ENCODE measurements at places on chromosomes 2 and 18.

GRCh38 chr2:16852651-16853050, 187.0 kb upstream of the CYRIA start:
- DNase-seq = no peak

- no peak for DNase-seq
Measured at GRCh38 chr18:12092398-12093229, 1.0 kb upstream of the ANKRD62 start.

- no peak for DNase-seq
Measured at GRCh38 chr18:79422022-79422782, 26.5 kb downstream of the NFATC1 start.

DNA sequence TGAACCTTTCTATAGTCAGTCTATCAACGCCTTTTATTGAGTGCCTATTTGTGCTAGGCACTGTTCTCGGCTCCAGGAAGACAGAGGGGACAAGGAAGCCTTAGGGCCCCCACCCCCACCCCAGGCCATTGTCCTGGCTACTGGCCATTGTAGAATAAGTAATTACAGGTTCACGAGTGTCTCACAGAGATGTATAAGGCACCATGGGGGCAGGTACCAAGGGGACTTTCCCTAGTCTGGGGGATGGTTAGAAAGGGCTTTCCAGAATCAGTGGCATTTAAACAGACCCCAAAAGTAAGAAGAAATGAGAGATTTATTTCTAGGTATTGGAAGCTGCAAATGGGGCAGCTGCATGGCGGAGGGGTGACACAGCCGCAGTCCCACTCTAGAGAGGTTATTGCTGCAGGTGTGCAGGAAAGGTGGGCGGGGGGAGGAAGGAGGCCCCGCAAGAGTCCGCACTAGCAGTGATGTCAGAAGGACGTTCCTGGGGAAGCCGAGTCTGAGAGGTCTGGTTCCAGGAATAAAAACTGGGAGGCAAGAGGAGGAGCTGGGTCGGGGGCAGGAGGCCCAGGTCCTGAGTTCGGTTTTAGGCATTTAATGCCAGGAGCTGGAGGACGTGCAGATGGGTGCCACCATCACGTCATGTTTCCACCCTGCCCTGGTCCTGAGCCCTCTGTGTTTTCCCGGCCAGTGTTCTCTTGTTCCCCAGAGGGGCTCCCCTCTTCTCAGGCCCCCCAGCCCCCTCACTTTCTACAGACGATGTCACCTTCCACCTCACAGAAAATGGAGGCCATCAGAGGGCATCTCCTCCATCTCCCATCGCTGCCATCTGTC, 30.5 kb downstream of the FOSL2 start:
- DNase-seq = no peak

DNA sequence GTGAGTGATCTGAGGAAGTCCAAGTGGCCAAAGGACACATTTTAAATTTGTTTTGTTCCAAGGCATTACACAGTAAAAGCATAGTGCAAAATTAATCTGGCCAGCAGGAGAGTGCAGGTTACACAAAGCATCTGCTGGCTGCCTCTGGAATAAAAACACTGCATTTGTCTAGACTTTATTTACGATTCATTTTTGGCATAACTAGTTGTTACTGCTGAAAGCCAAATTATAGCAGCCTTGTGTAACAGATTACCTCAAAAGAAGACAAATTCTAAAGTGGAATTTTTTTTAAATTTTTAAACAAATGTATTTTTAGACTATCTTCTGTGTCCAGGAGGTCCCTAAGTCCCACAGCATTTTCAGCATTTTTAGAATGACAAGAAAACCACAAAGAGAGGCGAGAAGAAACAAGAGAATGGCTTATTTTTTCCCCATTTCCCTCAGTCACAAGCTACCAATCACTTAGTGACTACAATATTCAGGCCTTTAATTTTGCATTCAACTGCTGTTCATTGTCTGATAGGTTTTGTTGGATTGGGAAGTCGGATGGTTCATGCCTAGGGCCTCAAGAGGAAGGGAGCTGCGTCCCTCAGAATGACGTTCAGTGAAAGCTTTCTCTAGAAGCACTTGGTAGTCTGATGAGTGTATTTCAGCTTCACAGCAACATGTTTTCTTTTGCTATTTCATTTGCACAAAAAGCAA, 46.0 kb downstream of the TMEFF2 start:
- no peak for DNase-seq

- DNase-seq = no peak
Measured at GRCh38 chr18:67421651-67422050, 94.9 kb downstream of the DSEL start.
